ENCODE measurements at places on chromosomes 4 and X.

DNA sequence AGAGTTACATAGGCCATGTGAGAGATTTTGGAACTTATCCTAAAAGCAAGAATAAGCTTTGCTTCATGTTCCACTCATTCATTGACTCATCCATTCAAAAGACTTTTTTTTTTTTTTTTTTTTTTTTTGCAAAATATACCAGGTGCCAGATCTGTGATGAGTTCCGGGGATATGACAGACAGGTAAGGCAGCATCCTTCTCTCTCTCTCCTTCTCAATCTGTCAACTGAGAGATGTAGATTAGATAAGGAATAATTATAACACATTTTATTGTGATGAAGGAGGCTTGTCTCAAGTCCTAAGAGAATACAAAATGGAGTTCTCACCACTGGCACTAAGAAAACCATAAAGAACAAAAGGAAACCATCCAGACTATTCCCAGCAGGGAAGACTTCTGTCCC is 190.2 kb upstream of the CPEB2 start:
- no peak for DNase-seq

DNA sequence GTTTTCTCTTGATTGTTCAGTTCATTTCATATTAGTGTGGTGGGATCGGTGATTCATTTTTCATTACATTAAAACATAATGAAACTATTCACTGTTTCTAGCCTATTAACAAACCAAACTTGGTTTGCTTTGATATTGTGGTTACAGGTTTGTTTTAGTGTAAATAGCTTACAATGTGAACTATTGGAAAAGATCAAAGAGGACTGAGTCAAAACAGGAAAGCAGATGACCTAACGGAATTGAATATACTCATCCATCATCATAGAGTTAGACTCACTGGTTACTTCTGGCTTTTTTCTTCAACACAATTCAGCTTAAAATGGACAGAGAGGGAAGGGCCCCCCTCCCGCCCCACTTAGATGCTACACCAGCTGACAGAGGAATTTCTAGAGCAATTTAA is 616.2 kb upstream of the AADAT start:
- no peak for DNase-seq

- DNase-seq: no peak
Measured at GRCh38 chr4:37726666-37727065, 40.5 kb upstream of the RELL1 start.

DNA sequence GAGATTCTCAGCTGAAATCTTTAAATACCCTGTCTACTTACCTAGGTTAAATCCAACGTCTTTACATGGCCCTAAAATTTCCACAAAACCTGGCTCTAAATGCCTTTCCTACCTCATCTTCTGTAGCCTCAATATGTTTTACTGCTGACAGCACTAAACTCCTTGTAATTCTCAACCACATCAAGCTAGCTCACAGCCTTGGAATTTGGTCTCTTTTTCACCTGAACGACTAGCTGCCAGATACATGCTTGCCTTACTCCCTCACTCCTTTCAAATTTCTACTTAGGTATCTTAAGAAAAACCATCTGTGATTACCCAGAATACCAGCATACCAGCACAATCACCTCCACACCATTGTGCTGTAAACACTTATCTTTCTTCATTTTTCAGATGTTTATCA is 635.6 kb upstream of the PCDH10 start:
- DNase-seq: no peak

GRCh38 chrX:118502161-118502789 is 6.7 kb downstream of the DOCK11 start:
- DNase-seq: no peak

DNA sequence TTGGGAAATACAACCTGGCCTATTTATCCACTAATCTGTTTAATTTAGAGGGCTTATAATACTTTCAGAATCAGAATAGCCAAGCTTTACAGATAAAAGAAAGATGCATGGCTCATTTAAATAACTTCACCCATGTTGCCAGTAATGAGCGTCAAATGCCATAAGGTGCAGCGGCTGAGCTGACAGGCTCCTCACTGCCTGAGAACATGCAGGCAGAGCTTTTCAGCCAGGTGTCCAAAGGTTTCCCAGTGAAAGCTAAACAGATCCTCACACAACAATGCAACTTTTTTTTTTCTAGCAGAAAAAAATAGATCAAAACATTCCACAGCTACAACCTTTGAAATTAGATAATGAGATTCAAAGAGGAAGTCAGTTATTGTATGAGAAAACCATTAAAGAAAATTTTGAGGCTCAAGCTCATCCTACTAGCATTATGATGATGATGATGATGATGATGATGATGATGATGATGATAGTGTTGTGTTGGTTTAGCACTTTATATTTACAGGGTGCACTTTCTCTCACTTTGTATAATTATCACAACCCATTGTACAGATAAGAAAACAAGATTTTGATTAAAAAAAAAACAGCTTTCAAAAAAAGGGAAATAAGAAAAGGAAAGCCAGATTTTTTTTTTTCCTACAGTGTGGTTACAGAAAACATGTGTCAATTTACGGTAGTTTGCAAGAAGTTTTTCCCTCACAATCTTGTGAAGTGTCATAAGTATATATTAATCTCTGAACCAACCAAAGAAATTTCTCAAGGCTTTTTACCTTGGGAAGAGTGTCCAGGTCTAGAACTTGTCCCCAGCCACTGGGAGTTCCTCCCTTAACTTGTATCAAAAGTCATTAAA is 12.2 kb upstream of the TNIP3 start:
- no peak for DNase-seq

- DNase-seq: no peak
Measured at GRCh38 chr4:48367016-48367415, 25.7 kb downstream of the SLAIN2 start.

GRCh38 chrX:85930099-85930498 is 117.3 kb downstream of the CHM start:
- no peak for DNase-seq

DNA sequence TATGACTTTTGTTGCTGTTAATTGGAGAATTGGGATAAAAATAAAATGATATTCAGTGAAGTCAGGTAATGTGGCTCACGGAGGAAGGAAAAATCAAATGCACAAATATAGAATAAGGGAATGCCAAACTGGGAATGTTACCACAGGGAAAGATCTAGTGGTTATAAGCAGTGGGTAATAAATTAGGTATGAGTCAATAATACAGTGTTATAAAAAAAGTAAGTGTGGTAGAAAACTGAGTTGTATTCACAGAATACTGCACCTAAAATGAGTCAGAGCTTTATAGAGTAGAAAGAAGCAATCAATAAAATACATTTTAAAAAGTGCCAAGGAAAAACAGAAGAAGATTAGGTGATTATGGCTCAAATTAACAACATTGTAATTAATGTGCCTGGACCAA is 34.5 kb downstream of the INTS12 start:
- no peak for DNase-seq

GRCh38 chr4:140374130-140374477 is 658 bp downstream of the SCOC start:
- no peak for DNase-seq

All from eye (tissue), 1 donor.